ENCODE measurements at places on chromosomes 13 and 19. TPM values are rescaled to one million over a fixed set of nuclear protein-coding genes. Genes with fewer than 3 reads are reported as not detected.
A peak's percentile ranks its signal among the peaks of the same experiment; 100 is the strongest.

The LAMP1 gene
- total RNA-seq = 112 TPM

DNA sequence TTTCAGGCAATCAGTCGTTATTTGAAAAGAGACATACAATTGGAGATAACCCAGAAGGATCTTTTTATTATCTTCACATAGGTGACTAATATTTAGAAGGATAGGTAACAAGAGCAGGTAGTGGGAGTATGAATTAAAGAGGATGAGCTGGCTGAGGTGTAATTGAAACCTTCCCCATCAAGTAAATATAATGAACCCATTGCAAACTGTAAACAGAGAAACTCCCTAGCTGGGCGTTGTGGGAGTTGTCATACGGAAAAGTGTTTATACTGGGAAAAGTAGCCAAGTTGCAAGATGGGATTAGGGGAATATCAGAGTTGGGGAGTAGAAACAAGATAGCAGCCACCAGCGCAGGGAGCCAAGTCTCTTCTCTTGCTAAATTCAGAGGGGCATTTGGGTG is 448.4 kb downstream of the COG6 start:
- DNase-seq = no peak

- no peak for DNase-seq
These were observed 3.9 kb downstream of the ZNF579 start for GRCh38 chr19:55576746-55577145.

DNA sequence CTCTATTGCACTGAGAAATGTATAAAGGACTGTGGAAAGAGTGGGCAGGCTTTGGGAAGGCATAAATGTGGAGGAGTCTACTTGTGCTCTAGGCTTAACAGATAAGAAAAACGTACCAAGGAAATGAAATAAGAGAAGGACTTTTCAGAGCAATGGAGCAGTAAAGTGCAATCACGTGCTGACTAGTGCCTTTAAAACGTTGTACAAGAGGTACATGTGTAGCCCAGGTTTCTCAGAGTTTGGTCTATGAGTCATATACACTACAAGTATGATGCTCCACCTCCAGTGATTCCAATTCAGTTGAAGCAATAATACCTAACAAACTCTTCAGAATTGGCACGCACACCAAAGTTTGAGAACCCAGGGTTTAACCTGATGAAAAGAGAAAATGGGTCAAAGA is 13.4 kb upstream of the FNDC3A start:
- DNase-seq = no peak

DNA sequence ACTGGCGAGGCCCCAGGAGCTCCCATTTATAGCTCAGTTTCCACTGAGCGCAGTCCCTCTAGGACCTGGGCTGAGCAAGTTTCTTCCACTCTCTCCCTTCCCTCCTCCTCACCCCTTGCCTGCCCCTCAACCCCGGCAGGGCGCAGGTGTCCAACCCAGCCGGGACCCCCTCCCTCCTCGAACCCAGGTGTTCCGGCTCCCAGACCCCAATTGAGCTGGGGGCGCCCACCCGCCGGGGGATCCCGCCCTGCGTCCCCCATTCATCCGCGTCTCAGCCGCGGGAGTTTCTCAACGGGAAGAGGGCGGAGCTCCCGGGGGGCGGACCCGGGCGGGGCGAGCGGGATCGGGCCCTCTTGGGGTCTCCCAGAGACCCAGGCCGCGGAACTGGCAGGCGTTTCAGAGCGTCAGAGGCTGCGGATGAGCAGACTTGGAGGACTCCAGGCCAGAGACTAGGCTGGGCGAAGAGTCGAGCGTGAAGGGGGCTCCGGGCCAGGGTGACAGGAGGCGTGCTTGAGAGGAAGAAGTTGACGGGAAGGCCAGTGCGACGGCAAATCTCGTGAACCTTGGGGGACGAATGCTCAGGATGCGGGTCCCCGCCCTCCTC is at the start of gene KIRREL2:
Gene KIRREL2, plus strand, starts transcription at position 366 of the 604 bp plus-strand sequence. Its CDS starts 209 bp downstream, at position 575.
- DNase-seq = peak; percentile 8

DNA sequence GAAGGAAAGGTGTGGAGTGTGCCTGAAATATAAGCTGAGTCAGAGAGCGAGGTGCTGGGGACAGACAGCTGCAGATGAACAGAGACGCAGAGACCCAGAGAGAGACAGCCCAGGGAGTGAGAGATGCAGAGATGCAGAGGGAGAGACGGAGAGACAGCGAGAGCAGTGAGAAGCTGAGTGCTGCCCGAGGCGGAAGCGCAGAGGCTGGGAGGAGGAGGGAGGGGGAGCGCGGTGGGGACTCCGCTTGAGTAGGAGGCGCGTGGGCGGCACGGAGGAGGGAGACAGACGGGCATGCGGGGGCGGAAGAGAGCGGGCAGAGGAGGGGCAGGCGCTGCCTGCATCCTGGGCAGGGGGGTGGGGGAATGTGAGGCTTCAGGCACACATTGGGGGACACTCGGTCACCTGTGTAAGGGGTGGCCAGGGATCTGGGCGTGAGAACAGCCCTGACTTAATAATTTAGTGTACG is 25.7 kb downstream of the SLC8A2 start:
- DNase-seq = peak; percentile 82

DNA sequence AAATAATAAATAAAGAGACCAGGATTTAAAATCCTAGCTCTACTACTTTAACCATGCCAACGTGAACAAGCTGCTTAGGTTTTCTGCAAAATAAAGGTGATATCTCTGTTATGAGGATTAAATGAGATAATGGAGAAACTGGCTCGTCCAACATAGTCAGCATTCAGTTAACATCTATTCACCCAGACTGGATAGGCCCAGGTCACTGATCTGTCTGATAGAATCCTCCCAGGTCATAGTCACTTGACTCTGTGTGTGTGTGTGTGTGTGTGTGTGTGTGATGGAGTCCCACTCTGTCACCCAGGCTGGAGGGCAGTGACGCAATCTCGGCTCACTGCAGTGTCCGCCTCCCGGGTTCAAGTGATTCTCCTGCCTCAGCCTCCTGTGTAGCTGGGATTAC is 12.9 kb upstream of the RAB8A start:
- no peak for DNase-seq

DNA sequence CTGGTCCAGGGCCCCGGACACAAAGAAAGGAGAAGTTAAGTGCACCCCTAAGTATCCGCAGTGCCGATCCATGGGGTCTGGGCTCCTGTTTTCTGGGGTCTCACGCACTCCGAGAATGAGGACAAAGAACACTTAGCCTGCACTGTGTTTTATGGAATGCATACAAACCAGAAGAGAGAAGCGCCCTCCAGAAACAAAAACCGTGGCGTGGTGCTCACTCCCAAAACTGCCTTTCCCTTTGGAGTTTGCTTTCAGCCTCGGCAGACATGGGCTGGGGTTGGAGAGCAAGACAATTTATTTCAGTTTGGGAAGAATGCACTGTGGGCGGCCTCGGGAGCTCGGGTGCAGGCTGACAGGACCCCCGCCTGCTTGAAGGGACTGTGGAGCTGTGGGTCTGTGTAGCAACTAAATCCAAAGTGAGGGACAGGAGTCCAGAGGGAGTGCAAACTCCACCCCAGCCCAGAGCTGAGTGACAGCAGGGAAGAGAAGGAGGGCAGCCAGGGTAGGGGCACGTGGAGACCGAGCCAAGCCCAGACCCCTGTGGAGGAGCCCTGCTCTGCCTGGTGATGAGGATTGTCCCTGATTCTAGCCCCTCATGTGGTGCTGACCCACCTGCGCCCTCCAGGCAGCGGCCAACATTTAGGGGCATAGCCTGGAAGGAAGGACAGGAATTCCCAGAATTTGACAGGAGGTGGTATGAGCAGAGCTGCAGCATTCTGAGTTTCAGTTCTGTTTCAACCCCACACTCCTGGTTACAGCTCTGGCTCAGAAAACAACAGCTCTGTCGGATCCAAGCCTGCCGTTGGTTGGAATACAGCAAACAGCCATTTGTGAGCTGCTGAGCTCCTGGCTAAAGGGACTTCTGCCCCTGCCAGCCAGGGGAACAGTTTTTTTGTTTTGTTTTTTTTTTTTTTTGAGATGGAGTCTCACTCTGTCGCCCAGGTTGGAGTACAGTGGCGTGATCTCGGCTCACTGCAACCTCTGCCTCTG is 37.8 kb upstream of the POP4 start:
- DNase-seq = no peak

- no peak for DNase-seq
These were observed 90.7 kb upstream of the MBNL2 start for GRCh38 chr13:97131447-97131846.
